Osteoblast (primary cell): ENCODE measurements at places on chromosomes 2 and 18. TPM values are rescaled to one million over a fixed set of nuclear protein-coding genes. Genes with fewer than 3 reads are reported as not detected.

DNA sequence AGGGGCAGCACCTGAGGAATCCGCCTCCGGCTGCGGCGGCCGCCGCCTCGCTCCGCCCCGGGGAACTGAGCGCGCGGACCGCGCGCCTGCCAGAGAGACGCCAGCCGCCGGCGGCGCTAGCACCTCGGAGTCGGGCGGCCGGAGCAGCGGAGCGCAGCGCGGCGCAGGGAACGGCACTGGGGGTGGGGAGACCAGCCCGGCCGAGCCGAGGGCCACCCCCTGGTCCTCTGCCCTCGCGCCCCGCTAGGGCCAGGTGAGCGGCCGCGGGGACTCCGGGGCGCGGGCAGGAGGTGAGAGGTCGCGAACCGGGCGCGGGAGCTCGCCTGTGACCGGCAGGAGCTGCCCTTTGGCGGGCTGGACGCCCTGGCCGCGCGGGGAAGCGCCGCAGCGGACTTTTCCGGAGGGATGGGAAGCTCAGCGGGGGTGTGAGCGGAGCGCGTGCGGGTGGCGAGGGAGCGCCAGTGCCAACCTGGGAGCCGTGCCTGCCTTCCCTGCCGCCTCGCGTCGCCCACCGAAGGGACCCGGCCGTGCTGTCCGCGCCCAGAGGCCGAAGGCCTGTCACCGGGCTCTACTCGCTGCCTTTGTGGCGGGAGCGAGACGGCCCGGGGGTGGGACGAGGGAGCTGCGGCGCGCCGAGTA, at the start of gene GREB1L:
Gene GREB1L (plus strand): TSS at position 92 of the 639 bp plus-strand sequence. CDS start 141,287 bp downstream, outside the sequence.
- H3K36me3 ChIP-seq = no peaks in the 10 kb centered on the region
- peaks cover 64% of the 10 kb centered on the region for H3K27me3 ChIP-seq
- H3K4me1 ChIP-seq = no peaks in the 10 kb centered on the region
- peak within 1 kb of the TSS; percentile 53 for H3K4me3 ChIP-seq
- H3K27ac ChIP-seq = no peak within 1 kb of the TSS
- peak; percentile 90 for DNase-seq

GRCh38 chr2:3873899-3874298, 170.5 kb downstream of the DCDC2C start:
- no peaks in the 10 kb centered on the region for H3K27me3 ChIP-seq
- H3K4me1 ChIP-seq = no peaks in the 10 kb centered on the region
- no peaks in the 10 kb centered on the region for H3K36me3 ChIP-seq

DNA sequence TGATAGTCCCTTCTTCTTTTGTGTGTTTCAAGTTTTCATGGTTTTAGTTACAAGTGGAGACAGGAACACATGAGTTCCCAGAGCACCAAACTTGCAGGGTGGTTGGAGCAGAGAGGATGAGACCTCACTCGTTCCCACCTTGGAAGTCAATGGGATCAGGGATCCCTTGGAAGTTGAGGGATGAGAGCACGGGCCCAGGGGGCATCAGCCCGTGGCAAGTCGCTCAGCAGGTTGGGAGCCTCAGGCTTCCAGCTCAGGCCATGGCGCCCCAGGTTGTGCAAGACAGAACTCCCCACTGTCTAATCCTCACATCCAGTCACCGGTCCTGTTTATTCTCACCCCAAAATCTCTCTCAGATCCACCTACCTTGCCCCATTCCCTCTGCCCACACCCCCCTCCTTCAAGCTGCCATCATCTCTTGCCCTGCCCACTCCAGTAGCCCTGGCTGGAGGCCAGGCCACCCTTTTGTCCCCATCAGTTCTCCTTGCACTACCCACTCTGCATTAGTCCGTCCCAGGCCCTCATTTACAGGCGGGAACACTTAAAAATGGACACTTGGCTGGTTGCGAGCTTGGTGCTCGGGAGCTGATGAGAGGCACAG, 37.6 kb upstream of the FOSL2 start:
- peak overlapping the region; percentile 91 for H3K27ac ChIP-seq
- H3K27me3 ChIP-seq = no peaks in the 10 kb centered on the region
- H3K36me3 ChIP-seq = no peaks in the 10 kb centered on the region

- H3K27me3 ChIP-seq = no peaks in the 10 kb centered on the region
- DNase-seq = no peak
- H3K36me3 ChIP-seq = no peaks in the 10 kb centered on the region
- H3K4me1 ChIP-seq = no peaks in the 10 kb centered on the region
These were observed 42.5 kb downstream of the WDR35 start for GRCh38 chr2:19947184-19947940.

- H3K27ac ChIP-seq = no peak overlapping the region
- no peak overlapping the region for H3K4me3 ChIP-seq
- H3K36me3 ChIP-seq = no peaks in the 10 kb centered on the region
- H3K4me1 ChIP-seq = no peaks in the 10 kb centered on the region
These were observed 14.5 kb upstream of the TTR start for GRCh38 chr18:31577195-31577594.

GRCh38 chr2:172969166-172969565, 106.5 kb upstream of the MAP3K20 start:
- peaks cover 20% of the 10 kb centered on the region for H3K4me1 ChIP-seq
- H3K27me3 ChIP-seq = peaks cover 14% of the 10 kb centered on the region
- no peak overlapping the region for H3K4me3 ChIP-seq
- H3K27ac ChIP-seq = no peak overlapping the region
- no peak for DNase-seq
- H3K36me3 ChIP-seq = no peaks in the 10 kb centered on the region

DNA sequence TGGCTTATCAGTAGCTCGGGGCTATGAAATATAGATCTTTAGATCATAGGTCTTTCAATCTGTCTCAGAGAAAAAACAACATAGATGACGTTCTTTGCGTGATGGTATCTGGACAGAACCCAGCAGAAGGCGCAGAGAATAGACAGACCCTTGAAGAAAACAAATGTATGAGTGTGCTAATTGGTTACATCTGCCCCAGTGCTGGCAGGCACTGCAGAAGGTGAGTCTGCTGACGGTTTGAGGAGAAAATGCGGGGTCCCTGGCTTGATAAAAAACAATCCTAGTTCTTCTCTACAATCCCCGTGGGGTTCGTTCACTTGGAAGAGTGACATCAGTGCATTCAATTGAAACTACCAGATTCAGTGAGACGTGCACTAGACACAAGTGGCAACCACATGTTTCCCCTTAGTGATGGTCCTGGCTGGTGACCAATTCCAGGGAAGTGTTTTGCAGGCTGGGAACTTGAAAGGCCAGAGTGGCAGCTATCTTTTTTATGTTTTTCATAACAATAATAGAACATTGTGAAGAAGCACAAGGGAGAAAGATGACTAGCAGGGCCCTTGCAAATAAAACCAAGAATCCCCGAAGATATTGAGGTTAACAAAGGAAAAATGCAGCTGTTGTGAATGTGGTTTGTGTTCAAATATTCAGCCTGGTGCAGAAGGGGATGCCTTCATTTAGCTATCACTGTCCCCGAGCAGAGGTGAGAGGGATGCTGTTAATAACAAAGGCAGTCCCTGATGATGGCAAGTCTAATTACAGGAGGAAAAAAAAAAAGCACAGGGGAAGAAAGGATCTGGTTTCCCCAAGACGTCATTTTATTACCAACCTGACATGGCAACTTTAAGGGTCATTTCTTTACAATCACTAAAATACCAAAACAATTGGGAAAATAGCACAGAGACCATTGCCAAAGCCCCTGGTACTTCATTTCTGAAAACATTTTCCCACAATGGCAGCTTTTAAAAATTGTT, 337.6 kb upstream of the FIGN start:
- H3K27ac ChIP-seq = no peak overlapping the region
- H3K27me3 ChIP-seq = no peaks in the 10 kb centered on the region
- H3K4me3 ChIP-seq = no peak overlapping the region

GRCh38 chr2:219893541-219893940, 266.1 kb downstream of the SLC4A3 start:
- no peaks in the 10 kb centered on the region for H3K36me3 ChIP-seq
- no peaks in the 10 kb centered on the region for H3K4me1 ChIP-seq
- H3K27ac ChIP-seq = no peak overlapping the region
- no peaks in the 10 kb centered on the region for H3K27me3 ChIP-seq

DNA sequence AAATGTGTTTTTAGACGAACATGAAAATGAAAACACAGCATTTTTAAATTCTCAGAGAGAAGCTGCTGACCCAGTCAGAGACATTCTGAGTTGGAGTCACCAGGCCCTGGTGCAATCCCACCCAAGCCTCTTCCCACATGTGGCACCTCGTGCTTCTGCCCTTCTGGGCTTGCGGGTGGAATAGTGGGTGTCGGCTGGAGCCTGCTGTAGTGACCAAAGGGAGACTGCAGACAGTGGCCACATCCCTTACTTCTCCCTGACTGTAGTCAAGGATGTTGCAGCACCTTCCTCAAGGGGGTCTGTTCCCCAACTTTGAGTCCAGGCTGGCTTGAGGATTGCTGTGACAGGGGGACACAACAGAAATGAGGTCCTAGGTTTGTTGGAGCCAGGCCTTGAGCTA, 104.4 kb upstream of the GLI2 start:
- no peaks in the 10 kb centered on the region for H3K36me3 ChIP-seq
- no peak overlapping the region for H3K4me3 ChIP-seq
- H3K4me1 ChIP-seq = no peaks in the 10 kb centered on the region
- H3K27me3 ChIP-seq = no peaks in the 10 kb centered on the region

DNA sequence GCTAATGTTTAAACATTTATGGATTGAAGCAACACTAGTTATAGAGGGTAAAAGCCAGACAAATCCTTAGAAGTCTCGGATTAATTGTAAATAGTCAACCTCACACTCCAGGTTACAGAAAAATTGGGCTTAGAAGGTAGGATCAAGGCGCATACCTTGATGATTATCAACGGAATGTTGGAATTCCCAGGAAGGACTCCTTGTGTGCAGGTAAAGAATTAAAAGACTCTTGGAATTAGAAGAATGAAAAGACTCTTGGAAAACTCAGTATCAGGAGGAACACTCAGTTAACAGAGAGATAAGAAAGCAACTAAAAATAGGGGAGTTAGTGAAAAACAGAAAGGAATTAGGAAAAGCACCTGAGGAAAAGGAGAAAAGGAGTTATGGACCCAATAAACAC, 29.3 kb upstream of the EPHA4 start:
- H3K4me3 ChIP-seq = no peak overlapping the region
- H3K36me3 ChIP-seq = no peaks in the 10 kb centered on the region
- DNase-seq = no peak
- H3K27ac ChIP-seq = no peak overlapping the region
- no peaks in the 10 kb centered on the region for H3K27me3 ChIP-seq

GRCh38 chr2:169579044-169579443, 5.1 kb upstream of the PPIG start:
- H3K4me3 ChIP-seq = no peak overlapping the region
- H3K27ac ChIP-seq = no peak overlapping the region
- H3K27me3 ChIP-seq = no peaks in the 10 kb centered on the region
- DNase-seq = peak; percentile 13

- H3K27ac ChIP-seq = no peak overlapping the region
- H3K36me3 ChIP-seq = no peaks in the 10 kb centered on the region
- no peaks in the 10 kb centered on the region for H3K4me1 ChIP-seq
- no peak for DNase-seq
These were observed 404.9 kb downstream of the TMEM182 start for GRCh38 chr2:103166456-103167324.

RFTN2 gene
- 14.5 and 18.6 TPM in 2 replicates for total RNA-seq

PDE1A gene
- 42.0 and 69.2 TPM in 2 replicates for total RNA-seq
